ENCODE measurements at places on chromosomes 7 and 10.

- no peak for DNase-seq
These were observed 41.0 kb downstream of the WAPL start for GRCh38 chr10:86480571-86480970.

- DNase-seq = no peak
These were observed 82.1 kb downstream of the USP6NL start for GRCh38 chr10:11529276-11529903.

GRCh38 chr7:30992414-30992813 is 28.7 kb downstream of the GHRHR start:
- DNase-seq = no peak

DNA sequence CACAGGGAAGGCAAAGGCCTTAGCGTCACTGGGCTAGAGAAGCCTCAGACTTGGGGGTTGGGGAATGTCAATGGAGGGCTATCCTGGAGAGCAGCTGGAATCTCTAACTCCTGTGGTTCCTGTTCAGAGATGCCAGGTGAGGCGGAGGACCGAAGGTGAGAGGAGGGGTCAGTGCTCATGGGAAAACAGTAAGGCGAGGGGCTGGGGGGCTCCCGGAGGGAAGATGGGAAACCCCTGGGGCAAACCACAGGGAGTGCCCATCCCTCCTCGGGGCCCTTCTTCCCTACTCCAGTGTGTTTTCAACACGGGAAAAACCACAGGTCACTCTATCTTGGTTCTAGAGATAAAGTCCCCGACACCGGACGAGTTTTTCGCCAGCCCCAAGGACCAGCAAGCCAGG is 3.3 kb downstream of the LRCH4 start:
- DNase-seq = no peak

All from stimulated activated CD4-positive, alpha-beta T cell treated with anti-CD3 and anti-CD28 coated beads, Interleukin-4, amount 100 ng/mL, for 4 hours (primary cell).